Stimulated activated CD4-positive, alpha-beta T cell treated with anti-CD3 and anti-CD28 coated beads, Interleukin-1b, Interleukin-23, amount 100 ng/mL, for 1 hour (primary cell): ENCODE measurements at places on chromosomes 12 and 14.

GRCh38 chr14:81485372-81485771, 48.3 kb downstream of the SEL1L start:
- DNase-seq = no peak

- no peak for DNase-seq
These were observed 32.6 kb downstream of the DDX11 start for GRCh38 chr12:31106101-31106803.

DNA sequence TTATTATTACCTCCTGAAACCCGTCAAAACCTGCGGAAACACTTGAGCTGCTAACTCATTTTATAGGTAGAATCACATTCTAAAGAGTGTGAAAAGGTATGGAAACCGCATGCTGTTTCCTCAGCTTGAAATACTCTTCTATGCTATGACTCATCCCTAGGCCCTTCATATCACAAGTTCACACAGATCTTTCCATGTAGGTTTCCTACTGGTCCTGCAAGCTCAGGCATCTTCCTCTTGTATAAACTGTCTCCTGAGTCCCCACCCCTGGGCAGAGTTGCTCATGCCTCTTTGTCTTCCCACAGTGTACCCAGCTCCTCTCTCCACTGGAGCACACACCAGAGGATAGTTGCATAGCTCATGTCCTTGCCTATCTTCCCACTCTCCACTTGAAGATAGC, 84.7 kb downstream of the CMAS start:
- no peak for DNase-seq

- DNase-seq = no peak
These were observed 147.4 kb downstream of the BCL11B start for GRCh38 chr14:99124482-99125105.
